ENCODE measurements at places on chromosomes 12 and 14. TPM values are rescaled to one million over a fixed set of nuclear protein-coding genes. Genes with fewer than 3 reads are reported as not detected.
A peak's percentile ranks its signal among the peaks of the same experiment; 100 is the strongest.

DNA sequence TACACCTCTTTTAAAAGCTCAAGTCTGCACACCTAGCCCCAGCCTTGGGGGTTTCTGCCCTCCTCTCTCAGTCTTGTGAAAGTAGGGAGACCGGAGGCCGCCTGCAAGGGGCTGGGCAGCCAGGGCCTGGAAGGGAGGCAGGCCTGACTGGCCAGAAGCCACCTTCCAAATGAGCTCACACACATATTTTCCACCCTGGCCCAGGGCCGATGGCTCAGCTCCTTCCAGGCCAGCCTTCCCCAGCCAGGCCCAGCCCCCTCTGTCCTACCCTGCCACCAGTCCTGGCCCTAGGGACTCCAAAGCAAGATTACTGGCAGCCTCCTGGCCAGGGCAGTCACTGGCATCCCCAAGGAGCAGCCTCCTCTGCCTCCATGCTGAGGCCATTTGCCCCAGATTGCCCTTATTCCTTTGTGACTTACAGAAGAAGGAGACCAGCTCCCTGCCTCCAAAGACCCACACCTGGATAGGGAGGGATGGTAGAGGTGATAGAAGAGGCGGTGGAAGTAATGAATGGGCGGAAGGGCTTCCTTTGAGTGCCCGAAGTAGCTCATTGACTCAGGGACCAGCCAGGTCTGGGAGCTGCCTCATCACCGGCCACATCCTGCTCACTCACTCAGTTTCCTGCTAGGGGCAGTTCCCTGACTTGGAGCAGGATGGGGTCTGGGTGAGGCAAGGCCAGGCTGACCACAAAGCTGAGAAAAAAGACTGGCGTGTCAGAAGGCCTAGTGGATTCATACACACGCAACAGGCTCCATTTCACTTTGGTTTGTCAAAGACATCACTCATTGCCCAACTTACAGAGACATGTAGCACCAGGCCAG lies 14.8 kb downstream of the MMP14 start:
- H3K27me3 ChIP-seq, result no peaks in the 10 kb centered on the region
- peak overlapping the region; percentile 81 for H3K27ac ChIP-seq
- H3K36me3 ChIP-seq, result no peaks in the 10 kb centered on the region
- DNase-seq, result peak; percentile 76
- H3K4me1 ChIP-seq, result peaks cover 71% of the 10 kb centered on the region

- H3K27me3 ChIP-seq, result no peaks in the 10 kb centered on the region
- H3K27ac ChIP-seq, result no peak overlapping the region
- no peak overlapping the region for H3K4me3 ChIP-seq
- peaks cover 2% of the 10 kb centered on the region for H3K4me1 ChIP-seq
- DNase-seq, result no peak
Measured at GRCh38 chr14:88029500-88029899, 24.6 kb downstream of the GPR65 start.

KRT79 gene
- not detected for total RNA-seq

CPNE6 gene
- total RNA-seq, result not detected

GRCh38 chr12:10967409-10967808 lies 19.3 kb downstream of the TAS2R50 start:
- H3K27ac ChIP-seq, result no peak overlapping the region
- H3K4me1 ChIP-seq, result no peaks in the 10 kb centered on the region
- H3K36me3 ChIP-seq, result no peaks in the 10 kb centered on the region
- no peak for DNase-seq

DNA sequence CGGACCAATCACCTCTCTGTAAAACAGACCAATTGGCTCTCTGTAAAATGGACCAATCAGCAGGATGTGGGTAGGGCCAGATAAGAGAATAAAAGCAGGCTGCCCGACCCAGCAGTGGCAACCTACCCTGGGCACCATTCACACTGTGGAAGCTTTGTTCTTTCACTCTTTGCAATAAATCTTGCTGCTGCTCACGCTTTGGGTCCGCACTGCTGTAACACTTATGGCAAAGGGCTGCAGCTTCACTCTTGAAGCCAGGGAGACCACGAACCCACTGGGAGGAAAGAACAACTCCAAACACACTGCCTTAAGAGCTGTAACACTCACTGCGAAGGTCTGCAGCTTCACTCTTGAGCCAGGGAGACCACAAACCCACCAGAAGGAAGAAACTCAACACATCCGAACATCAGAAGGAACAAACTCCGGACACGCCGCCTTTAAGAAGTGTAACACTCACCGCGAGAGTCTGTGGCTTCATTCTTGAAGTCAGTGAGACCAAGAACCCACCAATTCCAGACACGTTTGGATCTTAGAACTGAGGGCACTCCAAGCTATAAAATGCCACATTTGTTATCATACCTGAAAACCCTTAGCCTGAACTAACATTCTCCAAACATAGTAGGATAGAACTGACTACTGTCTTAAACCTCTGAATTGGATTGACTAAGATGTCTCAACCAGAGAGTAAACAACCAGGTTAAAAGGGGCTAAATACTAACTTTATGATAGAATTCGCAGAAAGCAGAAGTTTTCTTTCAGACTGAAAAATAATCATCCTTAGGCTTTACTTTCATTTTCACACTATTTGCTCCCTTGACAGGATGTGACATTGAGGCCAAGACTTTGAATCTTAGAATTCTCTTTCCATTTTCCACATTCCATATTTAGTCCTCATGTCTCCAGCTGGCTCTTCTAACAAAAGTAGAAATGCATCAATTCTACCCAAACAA lies 33.6 kb downstream of the CDKL1 start:
- peaks cover 11% of the 10 kb centered on the region for H3K4me1 ChIP-seq
- DNase-seq, result peak; percentile 74
- H3K27ac ChIP-seq, result peak overlapping the region; percentile 80
- peaks cover 3% of the 10 kb centered on the region for H3K36me3 ChIP-seq

PHLDA1 gene
- 44.4 TPM for total RNA-seq

TMEM63C gene
- 12.3 TPM for total RNA-seq

DNA sequence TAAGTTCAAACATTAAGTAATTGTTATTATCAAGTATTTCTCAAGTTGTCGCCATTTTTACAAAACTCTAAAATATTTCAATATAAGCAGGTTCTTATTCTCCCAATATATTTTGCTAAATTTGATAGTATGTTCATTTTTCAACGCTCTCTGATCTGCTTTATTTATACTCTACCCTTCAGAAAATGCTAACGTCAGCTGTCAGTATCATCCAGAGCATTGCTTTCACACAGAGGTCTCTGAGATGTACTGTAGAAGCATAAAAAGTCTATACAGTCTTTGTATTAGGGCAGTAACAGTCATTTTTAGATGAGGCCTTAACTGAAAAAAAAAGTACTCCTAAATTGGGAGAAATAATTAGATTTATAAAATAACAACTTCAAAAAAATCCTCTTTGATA lies 533.1 kb upstream of the LRFN5 start:
- no peaks in the 10 kb centered on the region for H3K36me3 ChIP-seq
- H3K27me3 ChIP-seq, result no peaks in the 10 kb centered on the region
- H3K27ac ChIP-seq, result no peak overlapping the region
- no peak for DNase-seq
- H3K4me3 ChIP-seq, result no peak overlapping the region

DNA sequence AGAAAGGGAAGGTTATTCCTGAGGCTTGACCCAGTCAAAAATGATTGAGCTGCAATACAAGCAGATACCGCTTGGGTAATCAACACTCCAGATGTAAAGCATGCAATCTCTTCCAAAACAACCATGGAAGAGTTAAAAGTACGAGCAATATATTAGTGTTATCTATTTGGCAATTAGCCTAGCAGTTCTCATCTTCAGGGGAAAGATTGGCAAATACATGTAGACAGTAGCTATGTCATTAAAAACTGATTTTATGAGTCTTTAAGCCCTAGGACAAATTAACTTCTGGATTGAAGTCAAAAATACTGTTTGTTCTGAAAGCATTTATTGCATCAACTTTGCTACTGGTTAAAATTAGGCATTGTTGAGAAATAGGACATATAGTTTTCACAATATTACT lies 9.3 kb upstream of the GYS2 start:
- H3K27ac ChIP-seq, result peak overlapping the region; percentile 43
- no peak overlapping the region for H3K4me3 ChIP-seq
- no peaks in the 10 kb centered on the region for H3K27me3 ChIP-seq
- H3K36me3 ChIP-seq, result no peaks in the 10 kb centered on the region

DNA sequence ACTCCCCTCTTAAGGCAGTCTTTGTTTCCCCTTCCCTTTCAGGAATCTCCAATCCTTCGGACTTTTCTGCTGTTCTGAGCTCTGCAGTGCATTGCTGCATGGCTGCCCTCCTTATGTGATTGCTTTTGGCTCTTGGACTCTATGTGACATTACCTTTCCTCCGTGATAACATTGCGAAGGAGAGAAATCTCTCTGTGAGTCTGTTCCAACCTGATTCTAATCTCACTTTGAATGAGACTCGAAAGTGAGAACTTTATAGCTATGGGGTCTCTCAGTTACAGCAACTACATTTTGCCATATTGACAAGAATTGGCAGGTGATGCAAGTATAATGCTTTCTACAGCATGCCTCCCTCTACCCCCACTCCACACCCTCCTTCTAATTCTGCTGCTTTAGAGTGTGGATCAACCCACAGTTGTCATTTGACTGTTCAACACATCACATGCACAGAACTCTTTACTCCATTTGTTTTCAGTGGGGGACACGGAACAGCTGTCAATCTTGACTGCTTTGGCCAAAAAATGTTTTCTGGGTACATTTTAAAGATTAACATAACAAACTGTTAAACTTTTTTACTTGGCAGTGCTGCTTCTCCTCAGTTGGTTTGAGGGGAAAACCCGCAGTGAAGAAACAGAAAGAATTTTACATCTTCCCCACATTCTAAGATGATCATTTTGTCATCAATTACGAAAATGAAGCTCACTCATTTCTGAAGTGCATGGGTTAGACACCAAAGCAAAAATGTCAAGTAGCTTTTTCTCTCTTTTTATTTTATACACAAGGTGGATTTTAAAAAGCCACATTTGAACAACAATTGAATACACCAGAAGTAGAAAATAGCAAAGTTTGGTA lies 125.5 kb upstream of the RMST start:
- no peak overlapping the region for H3K4me3 ChIP-seq
- no peaks in the 10 kb centered on the region for H3K27me3 ChIP-seq
- no peaks in the 10 kb centered on the region for H3K4me1 ChIP-seq
- DNase-seq, result no peak

MANSC4 gene
- total RNA-seq, result not detected

FAM222A gene
- total RNA-seq, result 18.5 TPM

DPPA3 gene
- total RNA-seq, result not detected

CEP128 gene
- 16.2 TPM for total RNA-seq

DNA sequence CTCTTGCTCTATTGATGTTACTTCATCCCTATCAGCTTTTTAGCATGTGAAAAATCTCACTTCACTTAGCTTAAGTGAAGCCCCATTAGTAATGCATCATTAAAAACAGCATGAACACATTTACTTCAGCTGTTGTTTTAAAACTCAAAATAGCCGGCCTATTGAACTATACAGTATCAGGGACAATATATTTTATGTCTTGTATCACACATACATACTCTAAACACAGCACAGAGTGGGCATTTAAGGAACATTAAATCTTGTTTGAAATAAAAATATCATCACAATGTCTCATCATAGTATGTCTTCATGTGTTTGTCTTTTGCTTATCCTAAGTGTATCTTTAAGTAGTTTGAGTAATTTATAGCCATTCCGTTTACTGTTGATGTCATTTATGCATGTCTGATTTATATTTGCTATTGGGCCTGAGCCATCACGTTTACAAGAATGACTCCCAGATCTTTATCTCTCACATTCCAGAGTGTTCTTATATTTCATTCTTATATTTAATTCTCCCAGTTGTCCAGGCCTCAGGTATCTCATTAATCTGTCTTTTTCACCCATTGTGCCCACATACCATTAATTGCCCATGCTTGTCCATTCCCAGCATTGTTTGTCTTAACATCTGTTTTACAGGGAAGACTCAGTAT lies 57.5 kb downstream of the ARHGAP5 start:
- no peak overlapping the region for H3K4me3 ChIP-seq
- DNase-seq, result no peak
- H3K27ac ChIP-seq, result no peak overlapping the region
- no peaks in the 10 kb centered on the region for H3K4me1 ChIP-seq
- peaks cover 4% of the 10 kb centered on the region for H3K36me3 ChIP-seq

NEUROD4 gene
- total RNA-seq, result not detected

TMPO gene
- total RNA-seq, result 150 TPM

DNA sequence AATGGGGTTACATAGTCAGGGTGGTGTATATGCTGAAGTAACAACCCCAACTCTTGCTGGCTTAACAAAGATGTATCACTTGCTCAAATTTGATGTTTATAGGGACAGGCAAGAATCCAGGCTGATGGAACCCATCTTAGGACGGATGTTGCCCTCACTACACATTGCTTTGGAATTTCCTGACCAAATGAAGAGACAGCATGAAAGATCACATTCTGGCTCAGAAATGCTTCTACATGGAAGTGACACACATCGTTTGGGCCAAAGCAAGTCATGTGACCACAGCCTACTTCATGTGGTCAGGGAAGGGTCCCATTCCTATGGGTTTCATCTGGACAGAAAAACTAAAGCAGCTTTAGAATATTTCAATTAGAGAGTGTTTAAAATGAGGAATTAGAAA lies 345.8 kb downstream of the TMEM132D start:
- no peaks in the 10 kb centered on the region for H3K27me3 ChIP-seq
- no peak overlapping the region for H3K27ac ChIP-seq
- DNase-seq, result no peak
- no peak overlapping the region for H3K4me3 ChIP-seq
- no peaks in the 10 kb centered on the region for H3K36me3 ChIP-seq

DNA sequence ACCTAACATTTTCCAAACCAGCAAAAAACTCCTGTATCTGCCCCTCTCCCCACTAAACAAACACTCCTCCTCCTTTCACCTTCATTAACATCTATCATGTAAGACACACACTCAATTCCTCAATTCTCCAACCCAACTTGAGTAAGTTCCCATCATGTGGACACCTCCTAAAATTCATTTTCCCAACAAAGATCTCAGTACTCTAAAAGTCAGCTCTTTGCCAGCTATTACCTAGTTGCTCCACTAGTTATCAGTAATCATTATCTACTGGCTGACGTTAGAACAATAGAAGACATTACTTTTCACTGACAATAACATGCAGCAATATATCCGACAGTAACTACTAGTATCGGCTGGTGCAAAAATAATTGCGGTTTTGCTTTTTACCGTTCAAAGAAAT lies 42.1 kb downstream of the HNRNPC start:
- H3K27me3 ChIP-seq, result no peaks in the 10 kb centered on the region
- peaks cover 82% of the 10 kb centered on the region for H3K4me1 ChIP-seq
- no peak overlapping the region for H3K27ac ChIP-seq
- H3K36me3 ChIP-seq, result peaks cover 97% of the 10 kb centered on the region
- no peak for DNase-seq

- no peak overlapping the region for H3K27ac ChIP-seq
- H3K4me3 ChIP-seq, result no peak overlapping the region
- peaks cover 5% of the 10 kb centered on the region for H3K4me1 ChIP-seq
- no peak for DNase-seq
Measured at GRCh38 chr12:3313066-3313465, 177.9 kb upstream of the PRMT8 start.

- no peak overlapping the region for H3K27ac ChIP-seq
- DNase-seq, result no peak
- H3K36me3 ChIP-seq, result no peaks in the 10 kb centered on the region
- no peaks in the 10 kb centered on the region for H3K27me3 ChIP-seq
- no peak overlapping the region for H3K4me3 ChIP-seq
- peaks cover 28% of the 10 kb centered on the region for H3K4me1 ChIP-seq
Measured at GRCh38 chr14:74921987-74922751, 891 bp downstream of the RPS6KL1 start.

GRCh38 chr14:55705651-55706364 lies 125.8 kb downstream of the KTN1 start:
- H3K27me3 ChIP-seq, result no peaks in the 10 kb centered on the region
- DNase-seq, result no peak
- no peak overlapping the region for H3K27ac ChIP-seq
- no peaks in the 10 kb centered on the region for H3K36me3 ChIP-seq
